Activated CD8-positive, alpha-beta memory T cell treated with anti-CD3 and anti-CD28 coated beads for 1 hour (primary cell): ENCODE measurements at places on chromosomes 4 and X.

DNA sequence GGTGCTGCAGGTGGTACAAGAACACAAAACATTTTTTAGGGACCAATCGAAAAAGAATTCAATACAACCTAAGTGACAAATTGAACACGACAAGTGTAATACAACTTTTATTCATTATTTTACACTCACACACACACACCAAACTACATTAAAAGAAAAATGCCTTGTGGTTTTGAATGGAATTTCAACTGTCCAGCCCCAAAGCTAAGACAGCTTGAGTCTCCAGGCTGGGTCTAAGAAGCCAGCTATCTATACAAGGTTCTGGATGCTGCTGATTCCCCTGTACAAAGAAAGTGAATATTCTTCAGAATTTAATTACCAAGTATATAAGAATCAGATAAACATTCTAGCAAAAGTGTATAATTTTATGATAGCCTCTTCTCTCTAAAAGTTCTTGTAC, 118.2 kb downstream of the PPP3CA start:
- DNase-seq: no peak

DNA sequence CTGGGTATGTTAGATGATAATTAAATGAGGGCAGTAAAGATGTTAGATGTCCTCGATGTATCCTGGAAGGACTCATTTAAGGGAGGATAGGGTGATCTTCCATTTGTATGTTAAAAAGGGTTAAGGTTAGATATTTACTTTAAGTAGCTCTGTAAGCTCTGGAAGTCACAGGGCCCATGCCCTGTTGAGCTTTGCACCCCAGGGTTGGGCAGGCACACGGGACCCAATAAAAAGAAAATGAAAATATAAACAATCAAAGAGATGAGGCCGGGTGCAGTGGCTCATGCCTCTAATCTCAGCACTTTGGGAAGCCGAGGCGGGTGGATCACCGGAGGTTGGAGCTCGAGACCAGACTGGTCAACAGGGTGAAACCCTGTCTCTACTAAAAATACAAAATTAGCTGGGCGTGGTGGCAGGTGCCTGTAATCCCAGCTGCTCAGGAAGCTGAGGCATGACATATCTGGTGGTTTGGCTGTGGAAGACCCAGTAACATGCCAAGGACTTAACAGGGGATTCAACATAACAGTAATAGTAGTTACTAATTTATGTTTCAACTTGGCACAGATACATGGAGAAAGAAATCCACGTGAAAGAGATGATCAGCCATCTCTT, 16.9 kb upstream of the PHEX start:
- no peak for DNase-seq

DNA sequence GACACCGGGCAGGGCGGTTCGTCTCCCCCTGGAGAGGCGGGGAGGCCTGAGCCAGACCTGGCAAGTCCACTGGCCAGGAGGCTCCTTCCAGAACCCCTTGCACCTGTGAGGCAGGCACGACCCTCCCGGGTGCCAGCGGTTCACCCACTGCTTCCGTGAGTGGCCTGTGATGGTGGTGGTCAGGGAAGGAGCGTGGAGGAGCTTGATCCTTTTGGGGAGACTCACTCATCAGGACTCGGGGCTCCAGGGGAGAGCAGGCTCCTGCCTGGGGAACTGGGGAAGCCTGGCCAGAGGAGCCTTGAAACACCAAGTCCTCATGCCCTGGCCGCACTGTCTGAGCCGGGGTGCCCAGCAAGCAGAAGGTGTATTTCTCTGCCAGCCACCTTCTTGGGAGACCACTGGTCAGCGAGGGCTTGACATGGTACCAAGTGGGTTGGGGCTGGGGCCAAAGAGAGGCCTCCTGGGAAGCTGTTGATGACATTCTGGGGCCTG, 860 bp downstream of the FAM50A start:
- DNase-seq: no peak

DNA sequence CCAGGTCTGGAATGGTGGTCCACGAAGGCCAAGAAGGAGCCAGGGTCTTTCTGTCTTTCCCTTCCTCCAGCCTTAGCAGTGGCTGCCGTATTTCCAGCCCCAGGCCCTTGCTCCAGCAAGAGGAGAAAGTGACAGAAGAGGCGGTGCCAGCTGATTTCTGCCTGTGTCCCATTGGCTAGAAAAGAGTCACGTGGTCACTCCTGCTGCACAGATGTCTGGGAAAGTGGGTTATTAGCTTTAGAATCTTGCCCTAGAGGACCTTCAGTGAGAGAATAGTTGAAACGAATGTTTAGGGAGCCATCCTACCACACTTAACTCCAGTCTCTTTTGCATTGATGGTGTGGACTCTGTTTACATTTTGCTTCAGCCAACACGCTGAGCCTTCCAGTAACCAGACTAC, 99.3 kb upstream of the BCOR start:
- no peak for DNase-seq

- DNase-seq: no peak
These were observed 122.4 kb downstream of the LARP7 start for GRCh38 chr4:112759313-112759712.

DNA sequence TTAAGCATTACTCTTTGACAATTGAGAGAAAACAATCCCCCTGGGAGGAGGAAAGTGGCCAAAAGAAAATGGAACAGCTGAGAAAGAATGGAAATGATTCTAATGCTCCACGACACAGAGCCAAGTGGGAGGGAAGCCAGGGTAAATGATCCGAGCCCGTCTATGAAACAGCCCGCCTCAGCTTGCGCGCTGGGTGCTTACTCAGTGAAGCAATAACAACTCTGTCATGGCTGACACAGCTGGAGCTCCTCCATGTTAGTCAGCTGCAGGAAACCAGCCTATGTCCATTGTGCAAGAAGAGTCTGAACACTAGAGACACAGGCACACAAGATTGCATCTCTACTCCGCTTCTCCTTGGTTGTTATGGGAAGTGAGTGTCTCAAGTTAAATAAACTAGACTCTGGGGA, 19.3 kb downstream of the NOA1 start:
- no peak for DNase-seq
